Fibroblast of skin of left quadriceps (primary cell): ENCODE measurements at places on chromosomes 2 and 18.

GRCh38 chr2:10794876-10795275 lies 17.7 kb downstream of the PDIA6 start:
- no peak for DNase-seq

- no peak for DNase-seq
Measured at GRCh38 chr2:98607741-98608115, 584 bp downstream of the COA5 start.

DNA sequence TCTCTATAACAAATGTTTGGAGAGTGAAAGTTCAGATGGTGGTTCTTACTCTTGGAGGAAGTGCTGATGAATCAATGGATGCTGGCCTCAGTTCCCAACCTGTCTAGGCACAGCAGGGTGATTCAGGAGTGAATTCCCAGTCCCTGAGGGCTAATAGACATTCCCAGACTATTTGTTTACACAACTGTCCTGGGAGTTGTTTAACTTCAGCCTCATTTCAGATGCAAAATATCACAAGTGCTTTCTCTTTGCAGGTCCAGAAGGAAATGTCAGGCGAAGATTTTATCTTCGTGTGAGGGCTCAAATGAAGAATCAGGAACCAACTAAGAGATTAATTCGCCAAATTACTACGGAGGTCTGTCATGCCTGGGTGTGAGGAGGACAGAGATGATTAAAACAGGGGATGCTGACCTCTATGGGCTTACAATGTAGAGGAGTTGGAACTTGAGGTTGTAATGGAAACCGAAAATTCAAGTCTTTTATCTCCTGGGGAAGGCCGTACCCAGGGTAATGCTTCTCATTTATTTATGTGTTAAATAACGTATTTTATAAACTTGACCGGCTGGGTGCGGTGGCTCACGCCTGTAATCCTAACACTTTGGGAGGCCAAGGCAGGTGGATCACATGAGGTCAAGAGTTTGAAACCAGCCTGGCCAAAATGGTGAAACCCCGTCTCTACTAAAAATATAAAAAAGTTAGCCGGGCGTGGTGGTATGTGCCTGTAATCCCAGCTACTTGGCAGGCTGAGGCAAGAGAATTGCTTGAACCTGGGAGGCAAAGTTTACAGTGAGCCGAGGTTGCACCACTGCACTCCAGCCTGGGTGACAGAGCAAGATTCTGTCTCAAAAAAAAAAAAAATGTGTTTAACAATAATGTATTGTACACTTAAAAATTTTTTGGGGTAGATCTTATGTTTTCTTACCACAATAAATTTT lies 38.7 kb upstream of the SLC1A4 start:
- no peak for DNase-seq

- no peak for DNase-seq
Measured at GRCh38 chr18:46711444-46711863, 45.4 kb downstream of the ST8SIA5 start.

DNA sequence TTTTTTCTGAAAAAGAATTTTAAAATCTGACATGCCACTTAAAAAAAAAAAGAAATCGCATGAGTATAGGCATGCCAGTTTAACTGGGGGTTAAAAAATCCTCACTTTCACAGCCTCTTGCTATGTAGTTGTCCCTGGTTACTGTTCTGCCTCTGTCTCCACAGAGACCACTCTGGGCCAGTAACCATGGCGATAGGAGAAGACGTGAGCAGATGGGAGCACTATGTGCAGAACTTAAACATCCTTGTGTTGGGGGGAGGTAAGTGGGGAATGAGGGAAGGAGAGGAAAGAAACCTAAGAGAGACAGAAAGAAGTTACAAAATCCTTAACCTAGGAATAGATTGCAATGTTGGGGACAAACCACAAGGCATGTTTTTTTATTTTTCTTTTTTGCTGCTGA lies 75.9 kb upstream of the CYRIA start:
- no peak for DNase-seq

- peak; percentile 92 for DNase-seq
Measured at GRCh38 chr18:8890957-8891464, 185.7 kb downstream of the MTCL1 start.

DNA sequence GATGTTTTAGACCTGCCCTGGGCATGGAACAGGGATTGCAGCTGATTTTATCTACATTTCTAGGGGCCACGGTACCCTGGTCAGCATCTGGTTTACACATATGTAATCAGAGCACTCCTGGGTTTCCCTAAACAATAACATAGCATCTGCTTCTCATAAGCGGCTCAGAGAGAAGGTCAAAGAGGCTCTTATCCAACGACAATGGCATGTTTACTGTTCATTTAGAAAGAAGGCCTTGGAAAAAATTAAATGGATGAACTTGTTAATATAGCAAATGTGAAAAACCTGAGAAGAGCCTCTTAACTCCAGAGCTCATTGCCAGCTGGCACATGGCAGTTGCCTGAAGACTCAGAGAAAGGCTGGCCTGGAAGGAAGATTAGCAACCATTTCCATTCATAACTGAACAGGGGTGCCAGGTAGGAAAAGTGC lies 202.8 kb upstream of the THUMPD2 start:
- no peak for DNase-seq

DNA sequence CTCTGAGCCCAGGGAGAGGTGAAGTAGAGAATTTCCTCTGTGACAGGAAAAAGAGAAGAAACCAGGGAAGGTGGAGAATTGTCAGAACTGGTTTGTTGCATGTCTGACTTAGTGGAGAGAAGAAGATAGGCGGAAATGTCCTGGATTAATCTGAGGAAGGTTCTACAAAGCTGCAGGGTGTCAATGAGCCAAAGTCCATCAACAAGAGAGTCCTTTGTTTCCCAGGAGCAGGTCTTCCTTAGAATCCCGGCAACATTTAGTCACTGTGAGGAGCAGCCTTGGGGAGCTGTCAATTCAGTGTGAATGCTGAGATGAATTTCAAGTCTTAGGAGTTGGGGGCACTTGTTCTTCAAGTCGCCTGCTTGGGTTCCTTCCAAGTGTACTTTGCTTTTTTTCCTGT lies 88.4 kb upstream of the CELF4 start:
- no peak for DNase-seq

DNA sequence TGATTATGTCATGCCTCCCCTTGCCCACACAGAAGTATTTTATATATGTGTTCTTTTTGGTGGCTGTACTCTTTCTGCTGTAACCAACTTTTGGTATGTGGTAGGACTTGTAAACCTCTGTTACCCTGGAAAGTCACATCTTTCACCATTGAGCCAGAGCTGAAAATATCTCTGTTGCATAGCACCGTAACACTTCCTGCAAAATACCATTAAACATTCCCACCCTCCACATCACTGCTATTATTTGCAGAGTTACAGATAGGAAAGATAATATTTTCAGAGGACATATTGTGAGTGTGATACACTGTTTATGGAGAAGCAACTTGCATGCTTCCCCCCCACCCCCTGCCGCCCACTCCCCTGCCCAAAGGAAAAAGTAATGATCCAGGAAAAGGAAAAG lies 44.8 kb downstream of the CAB39 start:
- DNase-seq, result no peak

DNA sequence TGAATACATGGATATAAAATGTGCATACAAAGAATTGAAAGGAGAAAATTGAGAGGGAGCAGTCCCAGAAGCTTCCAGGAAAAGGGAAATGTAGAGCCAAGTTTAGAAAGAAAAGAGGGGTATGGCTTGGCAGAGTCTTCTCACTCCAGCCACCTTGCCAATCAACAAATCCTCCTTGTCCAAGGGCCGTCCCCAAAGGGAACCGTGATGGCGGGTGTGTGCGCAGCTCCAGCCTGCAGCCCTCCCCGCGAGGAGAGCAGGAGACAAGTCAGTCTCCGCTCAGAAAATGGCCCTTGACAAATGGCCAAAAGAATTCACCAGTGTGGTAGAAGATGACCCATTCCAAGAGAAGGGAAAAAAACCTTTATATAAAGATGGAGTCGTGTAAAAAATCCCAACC lies 448.3 kb upstream of the POU3F3 start:
- DNase-seq, result no peak
